ENCODE measurements at places on chromosomes 12 and 14.

DNA sequence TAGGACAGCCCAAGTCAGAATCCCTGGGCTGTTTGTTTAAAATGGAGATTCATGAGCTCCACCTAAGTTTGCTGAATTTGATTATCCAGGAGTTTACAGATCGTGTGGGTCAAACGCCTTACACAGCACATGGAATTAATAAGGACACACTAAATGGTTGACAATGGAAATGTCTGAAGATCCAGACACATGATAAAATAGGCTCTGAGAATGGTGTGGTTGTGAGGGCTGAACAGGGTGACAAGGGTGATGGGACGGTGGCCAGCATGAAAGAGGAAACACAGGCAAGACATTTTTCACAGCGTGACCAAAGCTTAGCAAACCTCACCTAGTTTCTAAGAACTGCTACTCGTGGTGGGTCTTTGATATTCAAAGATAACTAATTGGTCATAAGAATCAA is 12.5 kb downstream of the VWF start:
- DNase-seq: no peak

- DNase-seq: no peak
These were observed 76.2 kb downstream of the BCL11B start for GRCh38 chr14:99195602-99196309.

- no peak for DNase-seq
These were observed 13.2 kb upstream of the C1S start for GRCh38 chr12:7047306-7047705.

DNA sequence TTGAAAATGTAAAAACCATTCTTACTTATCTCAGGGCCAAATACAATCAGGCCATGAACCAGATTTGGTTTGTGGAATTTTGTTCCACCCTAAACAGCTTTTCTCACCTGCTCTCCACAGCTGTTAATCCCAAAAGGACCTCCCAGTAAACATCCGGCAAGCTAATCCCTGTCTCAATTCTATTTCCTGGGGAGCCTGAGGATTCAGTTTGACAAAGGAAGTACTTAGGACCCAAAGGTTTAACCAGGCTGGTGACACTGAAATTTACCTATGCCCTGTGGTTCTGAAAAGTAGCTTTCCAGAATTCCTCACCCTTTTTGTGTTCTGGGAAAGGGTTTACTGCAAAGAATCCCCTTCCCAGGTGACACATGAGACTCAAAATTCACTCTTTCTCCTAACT is 15.0 kb downstream of the CAPZA3 start:
- DNase-seq: no peak

GRCh38 chr12:10130042-10130441 is at the start of gene CLEC7A:
TSS of gene CLEC7A (minus strand) at chr12:10130199. CDS start at chr12:10130082, 117 bp downstream.
- no peak for DNase-seq

DNA sequence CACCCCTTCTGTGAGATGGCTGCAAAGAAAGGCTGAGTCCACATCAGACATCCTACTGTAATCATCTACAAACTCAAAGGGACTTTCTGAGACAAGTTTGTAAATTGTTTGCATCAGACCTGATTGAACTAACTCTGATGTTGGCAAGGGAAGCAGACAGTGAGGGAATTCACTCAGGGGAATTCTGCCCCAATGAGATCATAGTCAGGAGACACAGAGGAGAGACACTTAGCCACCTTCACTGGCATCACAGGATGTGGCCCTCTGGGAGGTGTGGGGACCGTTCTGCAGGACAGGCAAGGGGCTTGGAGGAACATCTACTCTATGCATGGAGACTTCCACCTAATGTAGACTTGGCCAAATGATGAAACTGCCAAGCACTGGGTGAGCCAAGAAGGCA is 70.7 kb upstream of the DDX11 start:
- DNase-seq: no peak

DNA sequence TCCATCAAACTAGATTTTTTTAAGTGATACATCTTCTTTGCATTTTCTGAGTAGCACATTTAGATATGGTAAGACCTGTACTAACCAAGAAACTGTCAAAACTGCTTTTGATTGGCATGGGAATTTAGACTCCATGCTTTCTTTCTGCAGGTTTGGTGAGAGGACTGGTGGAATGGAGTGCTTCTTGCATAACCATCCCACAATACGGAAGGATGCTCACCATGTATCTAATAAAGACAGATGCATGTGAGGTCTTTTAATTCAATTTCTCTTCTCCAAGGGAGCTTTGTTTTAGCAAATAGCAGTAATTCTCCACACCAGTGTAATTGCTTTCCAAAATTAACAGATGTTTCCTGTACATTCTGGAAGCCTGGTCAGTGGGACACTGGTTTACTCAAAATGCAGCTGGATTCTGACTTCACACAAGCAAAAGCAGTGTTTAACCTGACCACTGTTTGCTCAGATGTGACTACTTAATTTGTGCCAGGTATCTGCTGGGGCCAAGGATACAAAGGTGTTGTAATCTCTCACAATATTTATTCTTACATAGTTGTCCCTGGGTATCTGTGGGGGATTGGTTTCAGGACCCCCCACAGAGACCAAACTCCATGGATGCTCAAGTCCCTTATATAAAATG is 26.1 kb downstream of the FGD6 start:
- no peak for DNase-seq

Measured in anterior cingulate cortex (tissue), 58 donors.